Amniotic stem cell (primary cell): ENCODE measurements at places on chromosomes 11 and 22.
A peak's percentile ranks its signal among the peaks of the same experiment; 100 is the strongest.

- DNase-seq, result peak; percentile 80
These were observed 90.0 kb downstream of the MICAL2 start for GRCh38 chr11:12200279-12200990.

DNA sequence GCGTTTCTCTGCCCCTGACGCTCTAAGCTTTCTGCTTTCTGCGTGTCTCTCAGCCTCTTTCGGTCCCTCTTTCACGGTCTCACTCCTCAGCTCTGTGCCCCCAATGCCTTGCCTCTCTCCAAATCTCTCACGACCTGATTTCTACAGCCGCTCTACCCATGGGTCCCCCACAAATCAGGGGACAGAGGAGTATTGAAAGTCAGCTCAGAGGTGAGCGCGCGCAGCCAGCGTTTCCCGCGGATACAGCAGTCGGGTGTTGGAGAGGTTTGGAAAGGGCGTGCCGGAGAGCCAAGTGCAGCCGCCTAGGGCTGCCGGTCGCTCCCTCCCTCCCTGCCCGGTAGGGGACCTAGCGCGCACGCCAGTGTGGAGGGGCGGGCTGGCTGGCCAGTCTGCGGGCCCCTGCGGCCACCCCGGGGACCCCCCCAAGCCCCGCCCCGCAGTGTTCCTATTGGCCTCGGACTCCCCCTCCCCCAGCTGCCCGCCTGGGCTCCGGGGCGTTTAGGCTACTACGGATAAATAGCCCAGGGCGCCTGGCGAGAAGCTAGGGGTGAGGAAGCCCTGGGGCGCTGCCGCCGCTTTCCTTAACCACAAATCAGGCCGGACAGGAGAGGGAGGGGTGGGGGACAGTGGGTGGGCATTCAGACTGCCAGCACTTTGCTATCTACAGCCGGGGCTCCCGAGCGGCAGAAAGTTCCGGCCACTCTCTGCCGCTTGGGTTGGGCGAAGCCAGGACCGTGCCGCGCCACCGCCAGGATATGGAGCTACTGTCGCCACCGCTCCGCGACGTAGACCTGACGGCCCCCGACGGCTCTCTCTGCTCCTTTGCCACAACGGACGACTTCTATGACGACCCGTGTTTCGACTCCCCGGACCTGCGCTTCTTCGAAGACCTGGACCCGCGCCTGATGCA is at the start of gene MYOD1:
Gene MYOD1, plus strand, starts transcription at position 544 of the 910 bp plus-strand sequence. Its CDS starts 212 bp downstream, at position 756.
- no peak for DNase-seq

- DNase-seq, result no peak
These were observed 1477.2 kb downstream of the TBC1D22A start for GRCh38 chr22:48239461-48240147.

DNA sequence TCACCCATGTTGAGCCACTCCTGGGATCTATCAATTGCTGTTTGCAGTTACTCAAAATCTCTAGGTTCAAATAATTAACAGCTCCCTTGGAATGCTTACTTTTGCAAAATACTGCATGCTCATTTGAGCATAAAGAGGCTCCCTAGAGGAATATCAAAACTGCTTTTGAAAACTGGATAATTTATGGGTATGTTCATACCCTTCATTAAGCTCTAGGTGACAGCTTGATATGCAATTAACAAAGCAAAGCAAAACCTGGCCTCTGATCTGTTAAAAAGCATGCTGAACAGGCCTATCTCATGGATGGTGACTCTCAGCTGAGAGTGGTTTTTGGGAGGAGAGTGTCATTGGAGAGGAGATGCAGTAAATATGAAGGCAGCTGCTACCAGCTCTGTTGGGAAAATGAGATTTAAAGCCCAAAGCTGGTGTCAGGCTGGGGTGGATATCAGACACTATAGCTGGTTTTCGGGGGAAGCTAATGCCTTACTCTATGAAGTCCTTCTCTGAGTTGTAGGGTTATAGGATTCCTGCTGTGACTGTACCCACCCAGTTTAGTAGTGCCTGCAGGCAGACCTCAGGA is 110.9 kb downstream of the RASSF10 start:
- DNase-seq, result no peak

DNA sequence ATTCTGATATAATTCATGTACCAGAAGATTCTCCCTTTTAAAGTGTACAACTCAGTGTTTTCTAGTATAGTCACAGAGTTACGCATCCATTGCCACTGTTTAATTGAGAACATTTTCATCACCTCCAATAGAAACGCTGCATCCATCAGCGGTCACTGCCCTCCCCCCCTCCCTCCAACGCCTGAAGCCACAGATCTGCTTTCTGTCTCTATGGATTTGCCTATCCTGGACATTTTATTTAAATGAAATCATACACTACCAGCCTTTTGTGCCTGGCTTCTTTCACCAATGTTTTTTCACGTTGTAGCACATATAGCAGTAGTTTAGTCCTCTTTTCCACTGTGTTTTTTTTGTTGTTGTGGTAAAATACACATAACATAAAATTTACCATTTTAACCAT is 22.8 kb downstream of the TCP11L1 start:
- no peak for DNase-seq

- DNase-seq, result no peak
These were observed 19.2 kb upstream of the TUB start for GRCh38 chr11:8061555-8062428.

DNA sequence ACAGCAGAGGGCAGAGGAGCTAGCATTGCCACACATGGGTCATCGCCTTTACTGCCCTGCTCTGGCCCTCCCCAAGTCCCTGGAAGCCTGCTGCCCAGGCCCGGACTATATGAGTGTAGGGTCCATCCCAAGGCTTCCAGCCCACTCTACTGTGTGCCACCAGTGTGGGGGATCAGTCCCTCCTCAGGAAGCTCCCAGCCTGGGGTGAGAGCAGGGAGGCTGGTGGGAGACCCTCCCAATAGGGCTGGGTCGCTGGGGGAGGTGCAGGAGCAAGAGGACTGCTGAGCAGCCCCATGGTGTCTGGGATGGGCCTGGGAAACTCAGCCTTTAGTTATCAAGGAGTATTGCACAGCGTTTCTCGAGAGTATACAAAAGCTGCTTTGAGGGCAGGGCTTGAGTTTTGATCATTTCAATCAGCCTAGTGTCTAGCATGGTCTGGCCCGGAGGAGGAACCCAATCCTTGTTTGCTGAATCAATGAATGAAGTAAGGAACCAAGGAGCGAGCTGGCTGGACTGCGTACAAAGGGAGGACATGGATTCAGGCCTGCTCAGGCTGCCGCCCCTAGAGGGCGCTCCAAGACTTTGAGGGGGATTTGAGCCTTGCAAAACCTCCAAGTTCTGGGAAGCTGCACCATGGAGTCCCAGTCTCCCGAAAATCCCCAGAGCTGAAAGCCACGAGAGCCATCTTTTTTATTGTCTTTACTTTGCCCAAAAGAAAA is 89.0 kb upstream of the PARVA start:
- DNase-seq, result peak; percentile 88

- DNase-seq, result no peak
These were observed 362.4 kb downstream of the JRKL start for GRCh38 chr11:96752221-96752620.

GRCh38 chr11:129434641-129435498 is 59.2 kb downstream of the BARX2 start:
- no peak for DNase-seq

- DNase-seq, result no peak
These were observed 410.2 kb upstream of the LARGE1 start for GRCh38 chr22:34330432-34330831.

GRCh38 chr11:134536677-134537076 is 124.6 kb upstream of the B3GAT1 start:
- no peak for DNase-seq

DNA sequence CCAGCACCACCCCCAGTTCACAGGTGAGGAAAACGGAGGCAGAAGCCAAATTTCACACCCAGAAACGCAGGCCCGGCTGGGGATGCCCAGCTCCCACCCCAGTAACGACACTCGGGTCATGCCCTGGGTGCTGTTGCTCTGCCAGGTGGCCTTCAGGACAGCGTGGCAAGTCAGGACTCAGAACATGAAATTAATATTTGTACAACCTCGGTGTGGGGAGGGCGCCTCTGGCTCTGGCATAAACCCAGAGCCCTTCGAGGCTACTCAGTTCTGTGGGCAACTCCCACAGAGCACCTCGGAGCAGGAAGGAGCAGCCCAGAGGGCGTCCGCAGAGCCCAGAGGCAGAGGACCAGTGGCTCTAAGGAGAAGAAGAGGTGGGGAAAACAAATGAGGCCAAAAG is 71.6 kb downstream of the CELSR1 start:
- no peak for DNase-seq

- no peak for DNase-seq
These were observed 5.5 kb downstream of the PRSS23 start for GRCh38 chr11:86805873-86806310.

GRCh38 chr22:45124176-45124847 is 39.4 kb upstream of the NUP50 start:
- DNase-seq, result no peak

DNA sequence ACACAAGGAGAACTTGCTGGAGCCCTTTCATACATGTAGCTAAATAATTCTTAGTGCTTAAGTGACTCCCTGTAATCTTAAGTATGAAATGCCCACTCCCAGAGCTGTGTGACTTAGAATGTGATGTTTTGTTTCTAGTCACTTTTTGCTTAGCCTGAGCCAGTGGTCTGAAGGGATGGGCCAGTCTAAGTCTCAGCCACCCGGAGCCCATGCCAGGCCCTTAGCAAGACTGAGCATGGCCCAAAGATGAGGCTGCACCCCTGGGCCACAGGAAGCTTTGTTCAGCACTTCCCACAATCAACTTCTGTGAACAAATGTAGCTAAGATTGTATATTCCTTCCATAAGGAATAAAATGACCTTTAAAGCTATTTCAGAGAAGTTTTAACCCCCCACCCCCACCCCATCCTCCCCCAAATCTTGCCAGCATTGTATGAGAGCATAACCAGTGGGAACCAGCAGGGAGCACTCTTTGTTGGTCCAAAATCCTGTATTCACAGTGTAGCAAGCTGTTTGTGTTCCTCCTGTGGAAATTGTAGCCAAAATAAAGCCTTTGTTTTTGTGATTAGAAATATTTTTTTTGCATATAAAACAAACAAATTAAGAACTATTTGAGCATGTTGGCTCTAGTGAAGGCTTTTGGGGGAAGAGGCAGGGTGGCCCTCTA is 73.8 kb upstream of the GAL start:
- DNase-seq, result no peak

DNA sequence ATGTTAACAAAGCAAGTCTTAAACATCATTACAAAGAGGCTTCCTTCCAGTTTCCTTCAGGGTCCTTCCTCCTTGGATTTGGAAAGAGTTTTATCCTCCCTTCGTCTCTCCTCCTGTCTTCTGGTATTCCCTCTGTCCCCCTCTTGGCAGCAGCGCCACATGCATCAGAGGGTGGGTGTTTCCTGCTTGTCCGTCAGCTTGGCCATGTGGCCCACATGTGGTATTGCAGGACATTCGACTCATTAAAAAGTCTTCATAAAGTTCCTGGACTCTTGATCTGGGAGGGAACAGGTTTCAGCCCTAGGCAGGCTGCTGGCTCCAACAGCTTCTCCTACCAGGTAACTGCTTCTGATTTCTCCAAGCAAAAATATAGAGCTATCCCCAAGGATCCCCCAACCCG is 189.8 kb downstream of the CSNK2A3 start:
- DNase-seq, result no peak

DNA sequence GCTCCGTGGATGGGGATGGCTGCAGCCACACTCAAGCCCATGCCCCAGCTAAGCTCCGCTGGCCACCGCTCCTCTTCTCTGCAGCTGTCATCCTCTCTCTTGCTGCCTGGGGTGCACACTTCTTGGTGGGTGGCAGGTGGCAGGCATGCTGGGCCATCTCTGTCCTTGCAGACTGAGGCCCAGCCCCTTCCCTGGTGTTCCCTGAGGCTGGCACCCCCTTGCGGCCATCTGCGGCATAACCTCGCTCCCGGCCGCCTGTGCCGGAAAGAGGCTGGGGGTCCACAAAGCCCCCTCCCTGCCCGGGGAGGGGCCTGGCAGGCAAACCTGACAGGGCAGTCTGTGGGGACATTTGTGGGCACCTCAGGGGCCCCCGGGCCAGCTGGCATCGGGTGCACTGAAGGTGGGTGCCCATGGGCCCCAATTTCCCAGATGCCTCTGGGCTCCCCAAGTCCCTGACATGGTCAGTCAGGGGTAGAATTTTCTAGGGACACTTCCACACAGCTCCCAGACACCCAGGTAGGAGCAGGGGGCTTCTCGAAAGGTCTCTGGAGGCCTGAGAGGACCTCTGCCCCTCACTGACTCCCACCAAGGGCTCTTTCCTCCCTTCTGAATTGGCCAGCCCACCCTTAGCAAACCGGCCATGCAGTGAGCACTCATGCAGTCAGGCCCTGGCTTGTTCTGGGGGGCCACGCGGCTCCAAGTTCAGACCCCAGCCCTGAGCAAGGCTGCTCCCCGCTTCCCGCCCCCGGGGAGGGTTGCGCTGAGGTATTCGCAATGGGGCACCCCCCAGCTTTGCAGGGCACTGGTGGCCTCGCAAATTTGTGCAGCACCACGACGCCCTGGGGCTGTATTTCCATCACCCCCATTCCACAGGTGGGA is 23.5 kb upstream of the TH start:
- no peak for DNase-seq

DNA sequence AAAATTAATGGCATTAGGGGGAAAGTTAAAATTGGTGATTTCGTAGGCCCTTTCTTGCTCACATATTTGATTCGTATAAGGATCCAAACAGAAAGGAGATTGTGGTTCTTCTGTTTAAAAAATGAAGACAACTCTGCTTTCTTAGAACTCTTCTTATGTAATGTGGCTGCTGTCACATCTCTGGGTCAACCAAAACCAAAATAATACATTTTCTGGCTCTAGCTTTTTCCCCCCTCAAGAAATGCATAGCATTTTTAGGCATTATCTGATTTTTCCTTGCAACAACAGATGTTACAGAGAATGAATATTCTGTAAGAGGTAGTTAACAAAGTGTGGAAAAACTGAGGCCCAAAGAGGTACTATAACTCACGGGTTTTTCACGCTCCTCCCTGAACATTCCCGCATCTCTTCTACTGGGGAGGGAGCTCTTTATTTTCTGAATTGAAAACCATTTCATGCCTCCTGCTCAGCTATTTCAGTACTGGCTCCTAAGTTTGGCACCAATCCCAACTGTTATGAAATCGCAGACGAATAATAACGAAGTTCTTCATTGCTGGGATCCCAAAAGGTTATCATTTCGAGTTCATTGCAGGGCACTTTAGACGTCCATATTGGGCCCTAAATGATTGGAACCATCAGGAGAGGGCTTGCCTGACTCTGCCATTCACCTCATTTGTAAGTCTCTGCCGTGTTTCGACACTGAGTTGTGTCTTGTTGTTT is 17.1 kb downstream of the GRAP2 start:
- no peak for DNase-seq

DNA sequence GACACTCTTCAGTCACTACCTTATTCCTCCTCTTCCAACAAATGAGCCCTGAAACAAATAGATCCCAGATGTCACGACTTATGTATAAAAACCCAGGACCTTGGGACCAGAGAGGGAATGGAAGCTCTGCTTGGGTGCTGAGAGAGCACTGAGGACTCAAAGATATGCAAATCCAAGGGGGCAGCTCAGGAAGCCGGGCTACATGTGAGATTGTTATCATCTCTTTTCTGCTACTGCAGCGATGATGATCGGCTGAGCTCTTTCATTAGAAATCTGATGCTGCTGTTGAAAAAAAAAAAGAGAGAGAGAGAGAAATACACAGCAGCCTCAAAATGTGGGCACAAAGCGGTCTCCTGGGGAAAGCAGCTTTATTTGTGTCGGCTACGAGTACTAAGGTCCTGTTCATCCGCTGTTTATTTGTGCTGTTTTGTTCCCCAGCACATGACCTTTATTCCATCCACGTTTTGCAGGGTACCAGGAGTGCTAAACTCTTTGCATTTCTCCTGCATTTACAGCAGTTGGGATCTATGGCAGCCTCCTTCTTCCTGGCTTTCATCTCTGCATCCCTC is 120.2 kb downstream of the TRIM29 start:
- no peak for DNase-seq

GRCh38 chr11:117334896-117335295 is 7.2 kb downstream of the CEP164 start:
- no peak for DNase-seq
